Mesothelial cell of epicardium (in vitro differentiated cells): ENCODE measurements at places on chromosomes 2 and 18.

- H3K4me3 ChIP-seq = no peak overlapping the region
- DNase-seq = no peak
Observed at GRCh38 chr2:34738691-34739090, 1139.6 kb upstream of the FAM98A start.

DNA sequence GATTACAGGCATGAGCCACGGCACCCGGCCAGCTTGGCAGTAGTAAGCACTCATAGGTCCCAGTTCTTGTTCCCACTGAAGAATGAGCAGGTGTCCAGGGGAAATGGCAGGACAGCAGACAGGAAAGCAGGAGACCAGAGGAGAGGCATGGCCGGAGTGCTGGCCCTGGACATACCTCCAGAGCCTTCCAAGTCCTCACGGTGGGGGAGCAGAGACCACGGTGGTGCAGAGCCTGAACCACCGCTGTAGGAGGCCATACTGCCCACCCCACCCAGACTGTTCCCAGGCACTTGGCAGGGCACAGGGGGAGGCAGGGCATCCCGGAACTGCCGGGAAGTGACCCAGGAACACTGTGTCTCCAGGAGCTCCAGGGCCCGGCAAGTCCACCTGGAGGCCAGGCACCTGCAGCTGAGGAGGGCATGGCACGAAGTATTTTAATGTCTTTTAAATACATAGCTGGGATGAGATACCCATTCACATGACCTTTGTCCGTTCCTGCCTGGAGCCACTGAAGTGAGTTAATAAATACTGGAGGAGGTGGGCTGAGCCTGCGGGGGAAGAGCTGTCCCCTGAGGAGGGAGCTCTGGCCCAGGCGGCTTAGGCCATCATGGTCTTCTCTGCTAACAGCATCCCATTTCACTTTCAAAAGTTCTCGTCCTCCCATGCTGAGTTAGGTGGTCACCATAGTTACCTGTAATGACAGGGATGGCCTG is 49.7 kb upstream of the TFCP2L1 start:
- H3K36me3 ChIP-seq = peaks cover 9% of the 10 kb centered on the region
- DNase-seq = no peak
- H3K4me3 ChIP-seq = no peak overlapping the region
- H3K27me3 ChIP-seq = peaks cover 2% of the 10 kb centered on the region
- no peak overlapping the region for H3K27ac ChIP-seq
- no peaks in the 10 kb centered on the region for H3K4me1 ChIP-seq

DNA sequence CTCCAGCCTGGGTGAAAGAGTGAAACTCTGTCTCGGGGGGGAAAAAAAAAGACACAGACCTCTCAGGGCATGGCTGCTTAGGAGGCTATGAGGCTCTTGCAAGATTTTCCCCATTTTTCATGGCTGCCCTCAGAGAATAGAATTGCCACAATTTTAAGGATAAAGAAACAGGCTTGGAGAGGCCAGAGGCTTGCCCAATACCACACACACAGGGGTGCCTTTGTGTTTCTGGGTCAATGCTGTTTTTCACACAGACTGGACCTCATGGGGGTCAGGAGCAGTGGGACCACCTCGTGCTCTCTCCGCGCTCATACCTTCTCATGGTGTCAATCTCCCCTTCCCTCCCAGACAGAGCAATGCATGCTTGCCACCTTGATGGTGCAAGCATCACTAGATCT is 65.4 kb upstream of the ST3GAL5 start:
- H3K36me3 ChIP-seq = no peaks in the 10 kb centered on the region
- DNase-seq = no peak

GRCh38 chr18:56641714-56642337 is 3.4 kb upstream of the TXNL1 start:
- H3K36me3 ChIP-seq = no peaks in the 10 kb centered on the region
- no peaks in the 10 kb centered on the region for H3K27me3 ChIP-seq
- peaks cover 14% of the 10 kb centered on the region for H3K4me1 ChIP-seq
- no peak for DNase-seq
- no peak overlapping the region for H3K4me3 ChIP-seq

DNA sequence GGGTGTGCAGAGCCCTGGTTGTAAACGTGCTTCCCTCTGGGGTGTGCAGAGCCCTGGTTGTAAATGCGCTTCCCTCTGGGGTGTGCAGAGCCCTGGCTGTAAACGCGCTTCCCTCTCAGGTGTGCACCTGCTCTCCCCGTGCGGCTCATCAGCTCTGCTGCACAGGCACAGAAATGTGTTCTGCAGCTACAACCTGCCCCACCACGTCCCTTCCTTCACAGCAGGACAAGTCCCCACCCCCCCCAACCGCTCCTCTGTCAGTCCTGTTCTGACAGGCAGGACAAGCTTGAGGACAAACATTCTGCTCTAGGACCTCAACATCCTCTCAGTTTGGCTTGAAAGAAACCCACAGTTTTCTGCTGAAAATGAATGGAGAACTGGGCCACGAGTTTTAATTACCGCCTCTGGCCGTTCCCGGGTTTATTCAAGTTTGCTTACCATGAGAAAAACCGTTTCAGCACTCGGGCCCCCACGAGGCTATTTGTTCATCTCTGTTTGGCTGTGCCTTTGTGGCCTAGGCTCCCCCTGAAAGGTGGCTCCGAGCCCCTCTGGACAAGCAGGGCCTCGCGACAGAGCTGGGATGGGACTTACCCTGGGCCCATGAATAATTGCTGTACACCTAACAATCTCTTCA is 81.0 kb upstream of the ASB18 start:
- no peak overlapping the region for H3K4me3 ChIP-seq

DNA sequence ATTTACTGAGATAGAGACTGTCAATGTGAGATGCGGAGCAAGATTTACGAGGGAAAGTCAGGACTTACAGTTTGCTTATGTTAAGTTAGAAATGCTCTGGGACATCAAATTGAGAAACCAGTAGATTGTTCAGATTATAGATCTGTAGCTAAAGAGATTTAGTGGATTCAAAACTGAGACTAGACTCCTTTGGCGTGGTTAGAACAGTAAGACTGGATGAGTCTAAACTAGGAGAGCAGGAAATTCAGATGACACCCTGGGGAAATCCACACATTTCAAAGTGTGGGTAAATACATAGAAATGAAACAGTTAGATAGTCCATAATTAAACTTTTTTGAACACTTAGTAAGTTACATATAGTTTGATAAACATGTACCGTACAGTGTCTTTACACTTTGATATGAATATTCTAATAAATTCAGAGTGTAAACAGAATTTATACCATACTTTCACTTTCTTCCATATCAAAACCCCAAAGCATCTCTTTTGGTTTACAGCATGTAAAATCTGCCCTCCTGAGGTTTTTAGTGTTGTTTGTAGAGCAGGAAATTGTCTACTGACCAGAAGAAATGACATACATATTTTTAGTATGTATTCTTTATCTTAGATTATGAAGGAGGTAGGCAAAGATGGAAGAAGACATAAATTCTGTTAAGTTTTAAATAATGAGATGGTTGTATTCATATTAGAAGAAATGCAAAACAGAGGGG is 231.5 kb downstream of the NYAP2 start:
- no peak overlapping the region for H3K4me3 ChIP-seq
- no peak for DNase-seq
- peaks cover 11% of the 10 kb centered on the region for H3K4me1 ChIP-seq
- peaks cover 4% of the 10 kb centered on the region for H3K27me3 ChIP-seq
- no peaks in the 10 kb centered on the region for H3K36me3 ChIP-seq

DNA sequence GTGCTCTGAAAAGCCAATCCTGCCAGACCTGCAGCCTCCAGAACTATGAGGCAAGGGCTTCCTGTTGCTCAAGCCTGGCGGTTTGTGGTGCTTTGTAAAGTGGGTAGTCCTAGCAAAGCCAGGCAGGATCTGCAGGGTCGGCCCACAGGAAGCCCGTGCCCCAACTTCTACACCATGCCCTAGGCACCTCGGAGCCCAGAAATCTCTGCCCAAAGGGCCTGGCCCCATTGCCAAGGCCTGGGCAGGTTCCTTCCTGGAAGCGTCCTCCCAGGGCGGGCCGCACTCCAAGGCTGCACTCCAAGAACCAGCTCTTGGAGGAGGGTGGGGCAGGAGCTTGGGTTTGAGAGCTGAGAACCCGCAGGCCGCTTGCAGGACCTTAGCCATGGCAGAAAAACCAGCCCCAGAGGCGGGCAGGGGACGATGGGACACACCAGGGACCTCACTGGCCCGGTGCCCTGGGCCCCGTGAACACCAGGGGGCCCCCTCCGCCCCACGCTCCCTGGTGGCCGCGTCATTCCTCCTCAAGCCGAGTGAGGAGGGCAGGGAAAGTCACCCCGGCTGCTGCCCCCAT is 37.2 kb upstream of the ID2 start:
- no peak overlapping the region for H3K4me3 ChIP-seq
- H3K27me3 ChIP-seq = no peaks in the 10 kb centered on the region
- peaks cover 28% of the 10 kb centered on the region for H3K4me1 ChIP-seq
- no peak for DNase-seq

DNA sequence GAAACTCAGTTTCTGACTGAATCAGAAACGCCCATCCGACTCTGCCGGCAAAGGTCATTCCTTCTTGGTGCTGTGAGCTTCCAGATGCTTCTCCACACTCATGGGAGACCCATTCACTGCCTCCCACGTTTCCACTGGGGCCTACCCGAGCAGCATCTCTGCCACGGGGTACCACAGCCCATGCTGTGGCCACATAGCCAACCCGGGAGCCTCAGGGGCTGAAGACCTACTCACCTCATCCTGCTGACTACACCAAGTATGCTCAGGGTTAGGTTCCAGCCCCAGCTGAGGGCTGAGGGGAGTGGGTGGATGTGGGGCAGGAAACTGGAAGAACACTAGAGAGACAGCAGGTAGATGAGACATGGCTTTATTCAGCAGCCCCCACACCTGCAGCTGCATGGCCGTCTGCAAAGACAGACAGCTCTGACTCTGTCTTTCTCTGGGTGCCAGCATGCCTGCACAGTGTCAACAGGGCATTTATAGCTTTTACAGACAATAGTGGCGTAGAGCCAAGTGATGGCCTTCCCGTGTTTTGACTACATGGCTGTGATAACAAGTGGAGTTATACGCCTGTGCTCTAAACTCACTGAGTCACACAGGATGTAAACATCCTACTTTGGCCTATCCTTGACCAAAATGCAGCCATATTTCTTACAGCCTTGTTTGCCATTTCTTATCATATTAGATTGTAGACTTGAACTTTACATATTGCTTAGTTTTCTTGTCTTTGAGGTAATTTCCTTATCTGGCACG is 16.5 kb upstream of the KLHL23 start:
- H3K27me3 ChIP-seq = no peaks in the 10 kb centered on the region
- peaks cover under 1% of the 10 kb centered on the region for H3K36me3 ChIP-seq
- H3K4me3 ChIP-seq = no peak overlapping the region
- peaks cover 24% of the 10 kb centered on the region for H3K4me1 ChIP-seq

DNA sequence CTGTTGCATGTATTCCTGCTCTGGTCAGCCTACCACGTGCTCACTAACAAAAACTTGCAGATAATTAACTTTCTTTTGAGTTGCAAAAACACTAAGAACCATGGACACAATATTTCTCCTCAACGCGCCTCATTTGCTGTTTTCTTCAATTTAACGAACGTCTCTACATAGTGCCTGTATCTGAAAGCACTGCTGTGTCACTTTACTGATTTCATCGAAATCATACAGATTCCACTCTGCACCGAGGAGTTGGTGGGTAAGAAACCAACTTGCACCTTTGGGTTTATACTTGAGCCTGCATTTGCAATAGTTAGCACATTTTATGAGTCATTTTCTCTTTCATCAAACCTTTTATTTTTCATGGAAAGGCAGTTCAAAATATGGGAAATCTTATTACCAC is 145.8 kb downstream of the DCDC2C start:
- no peaks in the 10 kb centered on the region for H3K4me1 ChIP-seq
- no peak overlapping the region for H3K4me3 ChIP-seq

DNA sequence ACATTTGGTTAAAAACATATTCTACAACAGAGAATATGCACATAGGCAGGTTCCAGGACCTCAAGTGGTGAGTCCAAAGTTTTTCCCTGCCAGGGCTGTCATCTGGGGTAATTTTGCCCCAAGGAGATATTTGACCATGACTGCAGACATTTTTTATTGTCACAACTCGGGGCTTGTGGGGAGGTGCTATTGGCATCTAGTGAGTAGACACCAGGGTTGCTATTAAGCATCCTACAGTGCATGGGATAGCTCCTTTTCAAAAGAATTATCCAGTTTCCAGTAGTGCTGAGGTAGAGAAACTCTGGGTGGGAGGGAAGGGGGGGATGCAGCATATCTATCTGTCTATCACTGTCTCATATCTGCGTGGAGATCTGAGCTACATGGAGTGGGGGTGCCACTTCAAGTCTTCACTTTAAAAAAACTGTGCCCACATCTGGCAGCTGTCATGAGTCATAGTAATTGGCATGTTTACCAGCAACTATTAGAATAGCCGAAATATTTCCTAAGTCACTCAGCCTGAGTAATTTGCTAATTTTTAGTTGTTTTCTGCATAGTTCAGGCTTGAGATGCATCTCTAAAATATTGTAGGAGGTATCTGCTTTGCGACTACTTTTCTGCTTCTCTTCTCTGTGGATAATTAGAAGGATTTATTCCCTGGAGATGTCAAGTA is 254.0 kb upstream of the RBMS1 start:
- H3K27ac ChIP-seq = no peak overlapping the region
- no peak for DNase-seq
- H3K4me1 ChIP-seq = peaks cover 13% of the 10 kb centered on the region
- H3K36me3 ChIP-seq = peaks cover 3% of the 10 kb centered on the region
- no peaks in the 10 kb centered on the region for H3K27me3 ChIP-seq
- H3K4me3 ChIP-seq = no peak overlapping the region

DNA sequence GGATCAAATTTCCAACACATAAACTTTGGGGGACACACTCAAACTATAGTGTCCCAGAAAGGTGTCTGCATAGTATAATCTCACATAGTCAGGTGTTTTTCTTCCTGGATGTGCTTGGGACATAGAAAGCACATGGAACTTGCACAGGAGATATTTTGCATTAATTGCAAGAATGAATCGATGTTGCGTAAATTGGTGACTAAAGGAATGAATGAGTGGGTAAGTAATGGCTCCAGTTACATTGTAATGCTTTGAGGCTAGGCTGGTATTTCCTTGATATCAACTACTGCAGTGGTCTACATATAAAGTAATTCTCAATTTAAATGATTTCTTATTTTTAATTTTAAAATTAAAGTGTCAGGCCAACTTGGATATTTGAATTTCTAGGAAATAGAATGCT is 53.4 kb downstream of the SH3RF3 start:
- peaks cover 4% of the 10 kb centered on the region for H3K36me3 ChIP-seq
- H3K27me3 ChIP-seq = peaks cover 13% of the 10 kb centered on the region
- H3K4me1 ChIP-seq = peaks cover 18% of the 10 kb centered on the region
- DNase-seq = no peak
- H3K27ac ChIP-seq = no peak overlapping the region

GRCh38 chr18:57813245-57813644 is 10.1 kb upstream of the ATP8B1 start:
- H3K27me3 ChIP-seq = no peaks in the 10 kb centered on the region
- H3K27ac ChIP-seq = no peak overlapping the region
- DNase-seq = no peak
- H3K4me1 ChIP-seq = no peaks in the 10 kb centered on the region
- H3K4me3 ChIP-seq = no peak overlapping the region

GRCh38 chr2:151975460-151976414 is 123.1 kb downstream of the CACNB4 start:
- no peaks in the 10 kb centered on the region for H3K36me3 ChIP-seq
- peaks cover 9% of the 10 kb centered on the region for H3K4me1 ChIP-seq
- DNase-seq = no peak
- no peak overlapping the region for H3K4me3 ChIP-seq
